ENCODE measurements at places on chromosomes 12 and 14.

- no peak for DNase-seq
Measured at GRCh38 chr14:61178226-61179060, 102.7 kb downstream of the TMEM30B start.

DNA sequence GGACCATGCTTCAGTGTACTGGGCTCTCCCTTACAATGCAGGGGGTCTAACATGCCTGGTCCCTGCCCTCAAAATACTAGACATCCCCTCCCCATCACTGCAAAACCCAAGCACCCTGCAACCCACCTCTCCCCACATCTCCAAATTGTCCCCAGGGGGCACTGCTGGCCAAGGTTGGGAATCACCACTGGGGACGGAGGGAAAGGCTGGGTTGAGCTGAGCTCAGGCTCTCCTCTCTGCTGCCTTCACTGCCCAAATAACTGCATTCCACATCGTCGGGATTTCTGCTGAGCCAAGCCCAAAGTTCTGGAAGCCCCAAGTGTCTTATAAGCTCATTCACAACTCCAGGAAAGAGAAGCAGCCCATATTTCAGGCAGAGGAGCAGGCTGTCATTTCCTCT, 69.6 kb downstream of the NT5DC3 start:
- DNase-seq: no peak

- DNase-seq: no peak
Measured at GRCh38 chr14:96484399-96484798, 17.8 kb upstream of the PAPOLA start.

DNA sequence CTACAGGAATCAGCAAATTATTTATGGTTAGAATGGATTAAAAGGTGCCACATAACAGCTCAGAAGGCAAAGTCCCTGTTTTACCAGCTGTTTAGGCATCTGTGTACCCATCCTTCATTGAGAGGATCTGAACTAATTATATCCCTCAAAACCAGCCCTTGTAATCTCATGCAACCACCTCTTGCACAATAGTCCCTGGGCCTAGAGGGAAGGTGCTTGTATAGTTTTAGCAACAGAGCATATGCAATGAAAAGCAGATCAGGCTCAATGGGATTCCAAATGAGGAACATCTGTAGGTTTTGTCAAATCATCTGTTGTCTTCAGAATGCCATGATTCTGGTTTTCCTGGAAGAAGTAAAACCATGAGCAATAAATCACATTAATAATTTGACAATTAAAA, 26.0 kb upstream of the GLIPR1L2 start:
- no peak for DNase-seq

DNA sequence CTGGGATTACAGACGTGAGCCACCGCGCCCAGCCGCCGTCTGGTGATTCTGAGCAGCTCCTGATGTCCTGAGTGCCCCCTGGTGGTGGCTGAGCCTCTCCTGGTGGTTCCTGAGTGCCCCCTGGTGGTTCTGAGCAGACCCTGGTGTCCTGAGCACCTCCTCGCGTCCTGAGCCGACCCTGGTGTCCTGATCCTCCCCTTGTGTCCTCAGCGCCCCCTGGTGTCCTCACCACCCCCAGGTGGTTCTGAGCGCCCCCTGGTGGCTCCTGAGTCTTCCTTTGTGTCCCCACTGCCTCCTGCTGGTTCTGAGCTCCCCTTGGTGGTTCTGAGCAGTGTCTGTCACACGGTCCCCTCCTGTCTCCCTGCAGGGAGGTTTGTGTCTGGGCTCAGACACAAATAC, 1304.9 kb downstream of the TMEM121 start:
- no peak for DNase-seq

DNA sequence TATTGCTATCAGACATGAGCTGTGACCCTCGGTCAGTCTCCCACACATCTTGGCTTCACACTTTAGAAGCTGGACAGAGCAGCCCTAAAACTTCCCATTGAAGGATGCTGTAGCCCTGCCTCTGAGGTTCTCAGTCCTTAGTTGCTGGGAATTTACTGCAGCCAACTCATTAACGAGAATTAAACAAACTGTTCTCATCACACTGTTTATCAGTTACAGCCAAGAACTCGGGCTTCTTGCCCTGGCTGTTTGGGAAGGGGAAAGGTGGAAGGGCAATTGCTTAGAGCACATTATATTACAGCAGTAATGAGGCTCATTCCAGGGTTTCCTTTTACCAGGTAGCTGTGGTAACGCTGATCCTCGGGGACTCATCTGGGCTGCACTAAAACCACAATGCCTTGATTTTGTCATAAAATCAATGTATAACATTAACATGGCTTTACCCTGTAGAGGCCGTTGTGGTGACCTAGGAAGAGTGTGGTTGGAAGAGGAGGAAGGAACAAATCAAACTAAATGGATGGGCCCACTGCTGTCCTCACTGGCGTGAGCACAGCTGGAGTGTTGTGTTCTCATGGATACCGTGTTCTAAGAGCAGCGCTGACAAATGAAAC, 87.1 kb downstream of the GPR135 start:
- DNase-seq: no peak
